Activated naive CD4-positive, alpha-beta T cell treated with Interleukin-2 at 50 U/mL for 16 hours (primary cell): ENCODE measurements at places on chromosomes 2 and 18.

DNA sequence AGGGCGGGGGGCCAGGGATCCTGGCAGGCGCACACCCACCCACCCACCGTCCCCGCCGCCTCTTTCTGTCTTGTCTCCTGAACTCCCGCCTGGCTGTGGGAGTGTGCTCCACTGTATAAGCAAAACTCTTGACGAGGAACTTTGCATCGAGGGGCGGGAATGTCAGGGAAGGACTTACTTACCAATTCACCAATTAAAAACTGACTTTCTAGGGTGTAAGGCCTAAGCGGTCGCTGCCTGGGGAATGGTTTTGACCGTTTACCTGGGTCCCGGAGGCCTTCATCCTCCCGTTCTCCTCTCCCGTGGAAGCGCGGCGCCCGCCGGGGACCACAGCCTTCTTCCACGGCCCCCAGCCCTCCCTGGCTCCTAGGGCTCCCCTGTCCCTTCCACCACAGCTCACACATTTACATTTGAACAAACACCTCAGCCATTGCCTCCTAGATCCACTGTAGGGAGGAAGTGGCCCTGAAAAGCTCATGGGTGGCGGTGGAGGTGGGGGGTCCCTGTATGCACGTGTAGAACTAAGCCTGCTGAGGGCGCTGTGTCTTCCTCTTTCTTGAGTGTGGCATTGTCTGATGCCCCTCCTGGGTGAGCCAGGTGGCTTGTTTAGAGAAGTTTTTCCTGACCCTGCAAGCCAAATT lies 8.9 kb downstream of the ASIC4 start:
- DNase-seq: no peak

GRCh38 chr2:196957881-196958525 lies 31.5 kb upstream of the PGAP1 start:
- DNase-seq: no peak

DNA sequence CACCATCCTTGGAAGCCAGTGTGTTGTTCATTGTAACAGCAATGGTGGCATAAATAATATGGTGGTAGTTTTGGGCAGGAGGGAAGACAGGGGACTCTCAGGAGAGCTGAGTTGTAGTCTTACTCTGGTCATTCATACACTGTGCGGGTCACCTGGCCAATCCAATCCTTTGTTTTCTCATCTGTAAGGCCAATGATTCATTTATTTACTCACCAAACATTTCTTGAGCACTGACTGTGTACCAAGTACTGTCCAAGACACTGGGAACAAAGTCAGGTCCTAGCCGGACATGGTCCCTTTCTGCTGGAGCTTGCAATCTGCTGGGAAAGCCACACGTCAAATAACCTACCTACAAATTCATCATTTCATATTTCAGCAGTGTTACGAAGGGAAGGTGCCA lies 302.7 kb downstream of the CYP26B1 start:
- no peak for DNase-seq

- DNase-seq: no peak
Observed at GRCh38 chr18:49628881-49629795, 67.3 kb downstream of the LIPG start.

GRCh38 chr2:218265626-218266025 lies 4.3 kb downstream of the AAMP start:
- DNase-seq: no peak
